ENCODE measurements at places on chromosomes 3 and 15.

DNA sequence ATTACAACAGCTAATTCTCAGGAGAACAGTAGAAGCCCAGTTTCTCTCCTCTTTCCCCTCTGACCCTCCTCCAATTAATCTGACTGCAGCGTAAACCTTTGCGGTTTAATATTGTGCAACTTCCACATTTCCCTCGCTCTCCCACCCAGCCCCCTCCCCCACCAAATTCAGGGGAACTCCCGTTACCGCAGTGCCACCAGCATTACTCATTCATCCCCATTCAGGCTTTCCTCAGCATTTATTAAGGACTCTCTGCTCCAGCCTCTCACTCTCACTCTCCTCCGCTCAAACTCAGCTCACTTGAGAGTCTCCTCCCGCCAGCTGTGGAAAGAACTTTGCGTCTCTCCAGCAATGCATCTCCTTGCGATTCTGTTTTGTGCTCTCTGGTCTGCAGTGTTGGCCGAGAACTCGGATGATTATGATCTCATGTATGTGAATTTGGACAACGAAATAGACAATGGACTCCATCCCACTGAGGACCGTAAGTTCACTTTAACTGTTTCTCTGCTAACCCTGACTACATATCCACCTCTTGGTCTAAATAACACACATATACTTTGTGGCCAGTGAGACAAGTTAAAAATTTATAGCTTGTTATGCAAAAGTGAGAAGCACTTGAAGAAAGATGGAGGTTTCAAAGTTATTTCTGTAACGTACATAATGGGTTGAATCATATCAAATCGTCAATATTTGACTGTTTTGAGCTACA is at the start of gene PTX3:
PTX3 (plus strand) TSS at position 268 of the 709 bp plus-strand sequence; CDS start at position 352, 84 bp downstream.
- H3K4me3 ChIP-seq = peak within 1 kb of the TSS; percentile 81
- DNase-seq = peak; percentile 92
- H3K27me3 ChIP-seq = no peaks in the 10 kb centered on the region
- H3K36me3 ChIP-seq = peaks cover 24% of the 10 kb centered on the region

DNA sequence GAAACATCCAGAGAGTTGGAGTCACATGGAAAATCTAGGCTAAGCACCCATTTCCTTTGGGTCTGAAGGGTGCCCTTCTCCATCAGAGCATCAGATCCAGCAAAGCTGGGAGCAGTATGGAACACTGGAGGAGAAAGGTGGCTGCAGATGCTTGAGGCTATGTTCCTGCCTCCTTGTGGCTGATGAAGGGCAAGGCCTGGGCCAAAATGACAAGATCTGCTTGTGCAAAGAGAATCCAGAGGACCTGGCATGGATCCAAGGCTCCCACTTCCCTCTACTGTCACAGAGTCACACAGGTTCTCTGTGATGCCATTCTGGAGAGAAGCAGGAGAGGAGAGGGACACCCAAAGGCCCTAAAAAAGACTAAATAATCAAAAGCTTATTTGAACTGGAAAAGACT is 9.2 kb upstream of the ATP8B4 start:
- no peaks in the 10 kb centered on the region for H3K4me1 ChIP-seq
- no peak overlapping the region for H3K4me3 ChIP-seq
- H3K36me3 ChIP-seq = no peaks in the 10 kb centered on the region

DNA sequence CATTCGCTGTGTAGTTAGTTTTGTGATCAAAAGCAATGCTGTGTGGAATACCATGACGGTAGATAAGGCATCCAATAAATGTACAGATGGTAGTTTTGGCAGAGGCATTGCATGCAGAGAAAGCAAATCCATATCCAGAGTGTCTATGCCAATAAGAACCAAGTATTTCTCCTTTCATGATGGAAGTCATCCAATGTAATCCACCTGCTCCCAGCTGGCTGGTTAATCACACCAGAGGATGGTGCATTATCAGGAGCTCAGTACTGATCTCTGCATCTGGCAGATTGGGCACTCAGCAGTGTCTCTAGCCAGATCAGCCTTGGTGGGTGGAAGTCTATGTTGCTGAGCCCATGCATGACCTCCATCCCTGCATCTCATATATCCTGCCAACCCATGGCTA is 677.7 kb upstream of the NECTIN3 start:
- H3K36me3 ChIP-seq = no peaks in the 10 kb centered on the region
- H3K27ac ChIP-seq = no peak overlapping the region
- H3K4me3 ChIP-seq = no peak overlapping the region
- H3K27me3 ChIP-seq = no peaks in the 10 kb centered on the region

DNA sequence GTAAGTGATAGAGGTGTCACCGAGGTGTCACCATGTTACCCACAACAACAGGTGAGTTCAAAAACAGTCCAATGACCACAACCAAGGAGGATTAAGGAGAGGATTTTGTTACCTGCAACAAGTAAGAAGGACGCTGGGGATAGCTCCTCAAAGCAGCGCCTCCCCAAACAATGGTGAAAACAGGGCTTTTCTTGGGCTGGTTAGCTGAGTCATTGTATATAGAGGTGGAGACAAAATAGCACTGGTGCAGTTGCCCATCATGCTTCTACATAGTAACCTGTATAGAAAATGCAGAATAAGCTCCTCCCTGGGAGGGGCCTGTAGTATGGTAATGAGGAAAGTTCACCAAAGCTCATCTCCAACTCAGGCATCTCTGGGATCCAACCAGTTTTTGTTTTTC is 116.9 kb upstream of the EIF1B start:
- no peak overlapping the region for H3K4me3 ChIP-seq
- no peak for DNase-seq
- no peaks in the 10 kb centered on the region for H3K27me3 ChIP-seq
- no peak overlapping the region for H3K27ac ChIP-seq
- H3K4me1 ChIP-seq = no peaks in the 10 kb centered on the region

DNA sequence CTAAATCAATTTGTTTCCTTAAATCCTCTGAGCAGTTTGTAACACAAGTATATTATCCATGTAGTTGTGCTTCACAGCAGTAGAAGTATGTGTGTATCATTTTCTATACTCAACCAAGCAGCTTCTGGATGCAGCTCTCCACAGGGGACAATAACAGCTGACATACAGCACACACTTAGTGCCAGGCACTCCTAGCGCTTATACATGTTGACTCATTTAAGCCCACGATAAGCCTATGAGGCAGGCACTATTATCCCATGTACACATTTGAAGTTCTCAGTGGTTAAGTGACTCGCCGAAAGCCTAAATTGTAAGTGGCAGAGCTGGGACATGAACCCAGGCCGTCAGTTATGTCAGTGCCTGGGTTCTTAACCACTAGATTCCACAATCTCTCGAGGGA is 20.3 kb upstream of the LPP start:
- peaks cover 5% of the 10 kb centered on the region for H3K4me1 ChIP-seq
- peak; percentile 73 for DNase-seq
- H3K4me3 ChIP-seq = no peak overlapping the region
- no peaks in the 10 kb centered on the region for H3K27me3 ChIP-seq
- H3K27ac ChIP-seq = peak overlapping the region; percentile 9
- no peaks in the 10 kb centered on the region for H3K36me3 ChIP-seq

DNA sequence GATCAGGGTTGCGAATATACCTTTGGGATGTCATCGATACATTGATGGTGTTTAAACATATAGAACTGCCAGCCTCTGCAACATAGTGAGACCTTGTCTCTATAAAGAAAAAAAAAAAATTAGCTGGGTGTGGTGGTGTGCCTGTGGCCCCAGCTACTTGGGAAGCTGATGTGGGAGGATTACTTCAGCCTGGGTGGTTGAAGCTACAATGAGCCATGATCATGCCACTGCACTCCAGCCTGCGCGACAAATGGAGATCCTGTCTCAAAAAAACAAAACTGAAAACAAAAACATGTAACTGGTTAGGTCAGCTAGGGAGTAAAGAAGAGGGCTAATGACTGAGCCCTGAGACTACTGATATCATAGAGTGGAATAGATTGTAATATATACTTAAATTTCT is 30.7 kb upstream of the MGA start:
- no peaks in the 10 kb centered on the region for H3K4me1 ChIP-seq
- no peaks in the 10 kb centered on the region for H3K36me3 ChIP-seq
- no peak overlapping the region for H3K4me3 ChIP-seq
- no peak for DNase-seq

- H3K27ac ChIP-seq = peak overlapping the region; percentile 40
- H3K4me3 ChIP-seq = no peak overlapping the region
- peaks cover 3% of the 10 kb centered on the region for H3K4me1 ChIP-seq
- no peaks in the 10 kb centered on the region for H3K36me3 ChIP-seq
- DNase-seq = no peak
These were observed 9.4 kb downstream of the TBC1D23 start for GRCh38 chr3:100270215-100270583.

- H3K27ac ChIP-seq = no peak overlapping the region
- DNase-seq = no peak
- peaks cover 7% of the 10 kb centered on the region for H3K36me3 ChIP-seq
- no peak overlapping the region for H3K4me3 ChIP-seq
- H3K4me1 ChIP-seq = peaks cover 4% of the 10 kb centered on the region
These were observed 11.3 kb downstream of the ARL8B start for GRCh38 chr3:5133239-5134018.

GRCh38 chr15:56883088-56883487 is 35.4 kb upstream of the TCF12 start:
- no peak for DNase-seq
- H3K36me3 ChIP-seq = no peaks in the 10 kb centered on the region
- no peak overlapping the region for H3K4me3 ChIP-seq
- no peaks in the 10 kb centered on the region for H3K27me3 ChIP-seq
- H3K27ac ChIP-seq = no peak overlapping the region

GRCh38 chr3:71523628-71524027 is 59.9 kb downstream of the FOXP1 start:
- no peaks in the 10 kb centered on the region for H3K27me3 ChIP-seq
- H3K4me1 ChIP-seq = peaks cover 15% of the 10 kb centered on the region
- no peak for DNase-seq
- H3K4me3 ChIP-seq = no peak overlapping the region
- H3K36me3 ChIP-seq = no peaks in the 10 kb centered on the region
- peak overlapping the region; percentile 35 for H3K27ac ChIP-seq

- no peaks in the 10 kb centered on the region for H3K4me1 ChIP-seq
- no peak for DNase-seq
- H3K36me3 ChIP-seq = no peaks in the 10 kb centered on the region
- no peaks in the 10 kb centered on the region for H3K27me3 ChIP-seq
These were observed 100.0 kb downstream of the TBC1D5 start for GRCh38 chr3:17642474-17642873.

DNA sequence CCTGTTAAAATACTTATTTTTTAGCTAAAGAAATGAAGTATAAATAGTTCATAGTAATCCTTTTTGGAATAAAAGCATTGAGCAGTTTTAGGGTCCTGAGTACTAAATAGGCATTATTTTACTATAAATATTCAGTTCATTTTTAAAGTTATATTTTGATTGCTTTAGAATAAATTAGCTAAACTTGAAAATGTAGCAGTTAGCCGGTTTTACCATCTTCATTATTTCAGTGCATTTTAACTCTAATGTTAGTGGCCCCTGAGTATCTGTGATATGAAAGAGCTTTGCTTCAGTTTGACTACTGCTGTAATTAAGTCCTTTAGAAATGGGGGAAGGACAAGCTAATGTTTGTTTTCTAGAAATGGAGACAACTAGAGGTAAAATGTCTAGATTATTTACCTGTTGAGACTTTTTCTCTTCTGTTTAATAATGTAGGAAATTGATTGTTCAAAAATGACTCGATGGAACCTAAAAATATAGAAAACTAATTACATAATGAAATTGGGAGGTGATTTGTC is 3.6 kb downstream of the SMC4 start:
- no peaks in the 10 kb centered on the region for H3K4me1 ChIP-seq
- H3K36me3 ChIP-seq = peaks cover 3% of the 10 kb centered on the region
- no peak overlapping the region for H3K4me3 ChIP-seq
- DNase-seq = peak; percentile 35
- no peak overlapping the region for H3K27ac ChIP-seq

- no peaks in the 10 kb centered on the region for H3K4me1 ChIP-seq
- no peak for DNase-seq
- no peak overlapping the region for H3K4me3 ChIP-seq
These were observed 1.1 kb upstream of the EBLN2 start for GRCh38 chr3:73060302-73060723.

DNA sequence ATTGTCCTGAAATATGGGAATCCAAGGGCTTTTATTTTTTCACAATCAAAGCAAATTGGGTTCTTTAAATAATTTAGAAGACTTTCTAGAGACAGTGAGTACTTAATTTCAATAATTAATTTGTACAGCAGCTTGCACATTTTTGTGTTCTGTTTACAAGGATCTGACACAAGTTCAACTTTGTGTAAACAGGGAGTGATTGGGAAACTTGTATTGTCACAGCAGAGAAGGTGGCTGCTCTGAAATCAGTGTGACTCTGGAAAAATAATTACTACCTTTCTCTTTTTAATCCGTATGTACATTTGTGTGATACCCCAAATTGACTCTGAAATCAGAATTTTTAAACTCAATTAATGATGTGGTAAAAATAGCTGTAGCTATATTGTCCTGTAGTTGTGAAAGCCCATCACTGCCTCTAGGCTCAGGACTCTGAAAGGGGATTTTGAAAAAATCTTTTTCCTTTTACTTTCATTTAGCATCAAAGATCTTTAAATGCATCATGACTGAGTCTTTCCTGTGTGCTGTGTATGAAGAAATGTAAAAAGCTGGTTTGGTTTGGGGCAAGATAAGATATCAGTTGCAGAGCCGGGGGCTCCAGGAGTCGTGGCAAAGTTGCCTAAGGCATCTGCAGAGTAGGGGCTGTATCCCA is 45.1 kb downstream of the MFSD1 start:
- H3K27me3 ChIP-seq = no peaks in the 10 kb centered on the region
- H3K36me3 ChIP-seq = no peaks in the 10 kb centered on the region
- H3K4me1 ChIP-seq = no peaks in the 10 kb centered on the region
- peak; percentile 29 for DNase-seq
- no peak overlapping the region for H3K4me3 ChIP-seq

DNA sequence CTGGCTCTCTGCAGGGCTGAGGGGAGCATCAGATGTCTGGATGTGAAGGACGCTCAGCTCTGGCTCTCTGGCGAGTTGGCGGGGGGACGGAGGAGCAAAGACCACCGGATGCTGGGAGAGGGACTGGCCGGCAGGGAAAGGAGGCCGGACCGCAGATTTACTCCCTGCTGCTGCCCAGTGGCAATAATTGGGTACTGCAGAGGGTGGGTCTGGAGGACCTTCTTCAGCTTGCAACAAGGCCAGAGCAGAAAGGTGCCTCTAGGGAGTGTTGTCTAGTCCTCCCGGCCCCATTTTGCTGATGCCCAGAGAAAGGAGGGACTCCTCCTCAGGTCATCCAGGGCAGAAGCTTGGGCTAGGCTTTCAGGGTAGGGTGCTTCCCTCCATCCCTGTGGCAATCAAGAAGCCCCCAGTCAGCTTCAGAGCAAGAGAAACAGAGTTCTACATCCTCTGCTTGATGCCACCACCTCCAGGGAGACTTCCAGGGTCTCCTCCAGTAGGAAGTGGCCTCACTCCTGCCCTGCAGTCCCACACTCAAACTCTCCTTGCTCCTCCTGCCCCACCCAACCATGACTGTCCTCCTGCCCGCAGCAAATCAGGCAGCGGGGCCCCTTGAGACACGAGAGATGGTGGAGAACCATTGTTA is 20.3 kb upstream of the CSPG4 start:
- DNase-seq = peak; percentile 72
- no peak overlapping the region for H3K4me3 ChIP-seq
- no peaks in the 10 kb centered on the region for H3K36me3 ChIP-seq
- H3K27ac ChIP-seq = no peak overlapping the region

Measured in mesenchymal stem cell (in vitro differentiated cells and primary cell).